Stimulated activated CD4-positive, alpha-beta T cell treated with anti-CD3 and anti-CD28 coated beads, Interleukin-2, amount 100 ng/mL, for 24 hours (primary cell): ENCODE measurements at places on chromosomes 5 and 9.

DNA sequence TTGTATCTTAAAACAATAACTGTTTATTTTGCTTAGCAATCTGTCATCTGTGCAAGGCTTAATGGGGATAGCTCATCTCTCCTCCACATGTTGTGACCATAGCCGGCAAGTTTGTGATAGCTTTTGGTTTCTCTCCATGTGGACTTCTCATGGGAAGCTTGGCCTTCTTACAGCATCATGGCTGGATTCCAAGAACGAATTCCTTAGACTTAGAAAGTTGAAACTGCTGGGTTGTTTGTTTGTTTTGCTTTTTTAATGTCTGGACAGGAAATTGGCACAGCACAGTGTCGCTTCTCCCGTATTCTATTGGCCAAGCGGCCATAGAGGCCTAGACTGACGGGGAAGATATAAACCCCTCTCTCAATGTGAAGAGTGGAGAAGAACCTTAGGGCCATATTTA, 61.0 kb upstream of the PRDM9 start:
- no peak for DNase-seq

DNA sequence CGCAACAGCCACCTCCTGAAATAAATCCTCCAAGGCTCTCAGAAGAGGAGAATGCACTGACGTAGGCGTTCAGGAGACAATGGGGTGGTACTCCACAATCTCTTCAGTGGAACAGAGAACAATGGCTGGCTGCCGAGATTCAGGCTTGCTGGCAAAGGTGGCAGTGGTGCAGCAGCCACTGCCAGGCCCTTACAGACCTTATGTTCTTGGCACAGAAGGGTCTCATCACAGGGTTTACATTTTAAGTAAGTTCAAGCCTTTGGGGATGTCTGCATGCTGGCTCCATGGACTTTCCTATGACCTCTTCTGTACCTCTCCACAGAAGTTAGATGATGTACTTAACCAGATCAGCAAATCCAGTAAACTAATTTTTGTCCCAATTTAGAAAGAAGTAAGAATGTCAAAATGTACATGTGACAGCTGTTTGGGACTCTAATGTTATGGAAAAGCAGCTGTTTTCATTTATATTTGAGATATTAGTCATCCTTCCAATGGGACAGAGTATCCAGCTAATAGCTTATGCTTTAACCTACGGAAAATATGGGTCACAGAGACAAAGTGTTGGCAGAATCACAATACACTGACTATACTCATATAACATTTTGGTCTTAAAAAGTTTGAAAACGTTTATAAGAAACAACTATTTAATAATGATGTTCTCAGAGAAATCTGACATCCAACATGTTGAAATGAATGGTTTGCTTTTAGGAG, 180.9 kb downstream of the MAPKAP1 start:
- DNase-seq = no peak

- no peak for DNase-seq
Measured at GRCh38 chr5:40678460-40679147, 1.1 kb upstream of the PTGER4 start.

GRCh38 chr5:11962122-11962521, 57.9 kb upstream of the CTNND2 start:
- DNase-seq = no peak

GRCh38 chr9:96412174-96412913, 5.8 kb downstream of the ZNF367 start:
- no peak for DNase-seq

DNA sequence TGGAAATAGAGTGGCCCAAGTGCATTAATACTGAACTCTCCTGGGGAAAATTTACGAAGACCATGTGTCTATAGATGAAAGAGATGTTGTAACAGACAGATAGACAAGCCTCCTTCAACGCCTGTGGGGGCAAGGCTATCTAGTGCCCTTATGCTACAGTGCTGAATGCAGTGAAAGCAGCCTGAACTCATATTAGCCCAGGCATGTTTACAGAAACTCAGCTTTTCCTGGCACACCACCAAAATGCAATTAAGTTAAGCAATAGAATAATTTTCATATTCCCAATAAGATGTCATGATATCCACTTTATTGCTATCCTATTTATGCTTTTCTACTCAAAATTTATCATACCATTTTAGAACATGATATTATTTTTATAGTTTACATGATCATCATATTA, 277.0 kb downstream of the DIRAS2 start:
- DNase-seq = no peak

GRCh38 chr9:135299651-135300345, 179.8 kb upstream of the PPP1R26 start:
- DNase-seq = no peak

GRCh38 chr9:133404454-133405002, 13.3 kb downstream of the REXO4 start:
- no peak for DNase-seq

DNA sequence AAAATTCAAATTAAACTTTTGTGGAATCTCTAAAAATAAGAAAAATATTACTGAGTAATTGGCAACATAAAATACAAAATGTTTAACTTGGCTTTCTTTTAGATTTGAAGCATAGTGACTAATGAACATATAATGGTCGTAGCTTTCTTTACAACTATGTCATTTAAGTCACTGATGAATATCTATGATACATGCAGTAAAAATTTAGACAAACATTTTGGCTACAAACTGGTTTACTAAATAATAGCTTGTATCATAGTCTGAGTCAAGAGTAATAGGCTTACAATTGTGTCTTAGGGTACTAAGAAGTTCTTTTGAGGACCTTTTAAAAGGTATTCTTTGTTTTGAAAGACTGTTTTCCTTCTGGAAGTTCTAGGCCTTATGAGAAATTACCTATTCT, 2.0 kb upstream of the APC start:
- DNase-seq = no peak

DNA sequence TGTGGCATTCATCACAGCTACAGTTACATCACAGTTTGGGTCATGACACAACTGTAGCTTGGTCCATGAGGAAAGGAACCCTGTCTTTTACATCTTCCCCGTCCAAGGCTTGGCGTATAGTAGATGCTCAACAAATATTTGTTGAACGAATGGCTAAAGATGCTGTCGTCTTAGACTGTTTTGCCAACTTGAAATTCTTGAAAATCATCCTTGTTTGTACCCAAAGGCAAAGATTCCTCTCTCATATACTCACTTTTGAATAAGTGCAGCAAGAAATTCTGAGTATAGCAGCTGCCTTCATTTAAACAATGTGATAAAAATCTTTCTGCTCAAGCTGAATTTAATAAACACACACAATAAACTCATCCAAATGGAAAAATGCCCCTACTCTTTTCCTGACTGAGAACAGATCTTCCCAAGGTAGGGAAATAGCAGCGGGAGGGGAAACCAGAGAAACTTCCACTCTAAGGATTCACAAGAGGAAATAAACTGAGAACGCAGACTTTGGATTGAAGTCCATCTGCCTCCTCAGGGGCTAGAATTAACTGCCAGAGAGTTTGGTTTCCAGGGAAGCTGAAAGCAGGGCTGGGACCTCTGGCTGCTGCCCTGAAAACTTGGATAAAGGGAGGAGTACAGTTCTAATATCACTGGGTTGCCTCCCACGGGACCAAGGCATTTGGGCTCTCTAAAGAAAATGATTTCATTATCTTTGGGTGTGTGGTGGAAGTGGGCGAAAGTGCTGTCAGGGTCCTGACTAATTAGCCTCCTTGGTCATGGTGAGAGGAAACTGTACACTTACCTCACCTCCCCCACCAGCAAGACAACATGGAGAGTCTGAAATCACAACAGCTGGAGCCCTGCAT, 99.1 kb downstream of the DPYSL3 start:
- no peak for DNase-seq

- DNase-seq = no peak
Measured at GRCh38 chr9:77514886-77515711, 133.0 kb downstream of the GNA14 start.

- DNase-seq = no peak
Measured at GRCh38 chr9:77290373-77290772, 113.0 kb downstream of the VPS13A start.

DNA sequence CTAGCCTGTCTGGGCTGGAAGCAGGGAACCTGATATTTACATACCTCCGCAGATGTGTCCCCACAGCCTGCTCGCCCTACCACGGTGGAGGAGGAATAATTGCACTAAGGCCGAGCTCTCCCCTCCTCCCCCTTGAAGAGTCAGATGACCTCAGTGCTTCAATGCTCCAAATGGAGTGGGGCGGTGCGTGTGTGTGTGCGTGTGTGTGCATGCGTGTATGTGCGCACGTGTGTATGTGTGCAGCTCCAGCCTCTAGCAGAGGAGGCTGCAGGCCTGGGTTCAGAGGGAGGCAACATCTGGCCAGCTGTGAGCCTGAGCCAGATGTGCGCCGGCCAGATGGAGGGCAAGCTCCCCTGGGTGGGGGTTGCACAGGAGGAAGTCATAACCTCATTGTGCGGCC, 90.5 kb downstream of the NRG2 start:
- DNase-seq = no peak

- DNase-seq = no peak
Measured at GRCh38 chr9:129933185-129934040, 98.2 kb downstream of the USP20 start.

- no peak for DNase-seq
Measured at GRCh38 chr5:139132515-139132914, 65.7 kb downstream of the SIL1 start.

GRCh38 chr5:81963544-81963943, 8.3 kb upstream of the ATG10 start:
- DNase-seq = no peak

DNA sequence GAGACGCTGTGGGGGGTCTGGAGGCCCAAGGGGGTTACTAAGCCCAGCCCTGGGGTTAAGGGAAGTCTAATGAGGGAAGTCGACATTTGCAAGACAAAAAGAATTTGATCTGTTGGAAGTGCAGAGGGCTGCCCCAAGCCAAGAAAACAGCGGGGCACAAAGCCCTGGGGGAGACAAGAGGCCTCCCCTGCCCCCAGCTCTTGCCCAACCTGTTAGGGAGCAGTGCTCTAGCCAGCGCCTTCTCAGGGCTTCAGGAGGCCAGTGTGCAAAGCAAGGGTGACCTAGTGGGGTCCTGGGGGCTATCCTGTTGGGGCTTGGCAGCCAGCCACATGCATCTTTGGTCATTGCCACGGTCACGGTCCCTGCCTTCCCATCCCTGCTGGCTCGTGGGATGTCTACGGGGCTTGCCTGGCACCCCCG, 25.2 kb downstream of the GFI1B start:
- DNase-seq = no peak

DNA sequence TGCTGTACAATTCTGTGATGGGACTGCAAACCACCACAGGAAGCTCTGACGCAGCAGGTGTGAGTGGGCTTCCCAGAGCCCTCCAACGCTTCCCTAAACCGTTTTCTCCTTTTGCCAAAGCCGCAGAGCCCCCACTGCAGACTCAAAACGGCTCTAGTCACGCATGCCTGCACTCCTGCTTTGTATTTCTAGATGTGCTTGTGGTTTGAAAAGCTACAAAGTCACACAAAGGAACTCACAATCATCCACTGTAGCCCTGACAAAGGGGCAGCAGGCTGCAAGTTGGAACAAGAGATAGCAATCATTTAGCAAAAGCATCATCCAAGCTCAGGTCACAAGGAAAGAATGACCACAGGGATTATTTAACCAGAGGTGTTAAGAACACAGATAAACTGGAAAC, 79.3 kb downstream of the PTPN3 start:
- no peak for DNase-seq

DNA sequence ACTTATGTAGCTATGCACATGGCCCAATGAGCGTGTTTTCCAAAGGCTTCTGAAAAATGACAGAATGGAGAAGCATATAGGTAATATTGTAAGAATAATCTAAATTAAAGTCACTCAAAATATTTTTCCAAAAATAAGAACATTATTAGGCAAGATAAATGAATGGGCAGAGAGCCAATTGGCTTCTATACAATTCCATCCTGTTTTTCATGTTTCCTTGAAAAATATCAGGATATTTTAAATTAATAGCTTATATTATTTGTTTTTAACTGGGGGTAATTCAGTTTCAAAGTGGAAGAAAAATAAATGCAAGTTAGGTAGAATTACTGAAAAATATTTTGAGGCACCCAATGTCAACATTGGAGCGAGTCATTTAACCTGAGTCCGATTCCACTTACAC, 183.5 kb downstream of the PLK2 start:
- no peak for DNase-seq

DNA sequence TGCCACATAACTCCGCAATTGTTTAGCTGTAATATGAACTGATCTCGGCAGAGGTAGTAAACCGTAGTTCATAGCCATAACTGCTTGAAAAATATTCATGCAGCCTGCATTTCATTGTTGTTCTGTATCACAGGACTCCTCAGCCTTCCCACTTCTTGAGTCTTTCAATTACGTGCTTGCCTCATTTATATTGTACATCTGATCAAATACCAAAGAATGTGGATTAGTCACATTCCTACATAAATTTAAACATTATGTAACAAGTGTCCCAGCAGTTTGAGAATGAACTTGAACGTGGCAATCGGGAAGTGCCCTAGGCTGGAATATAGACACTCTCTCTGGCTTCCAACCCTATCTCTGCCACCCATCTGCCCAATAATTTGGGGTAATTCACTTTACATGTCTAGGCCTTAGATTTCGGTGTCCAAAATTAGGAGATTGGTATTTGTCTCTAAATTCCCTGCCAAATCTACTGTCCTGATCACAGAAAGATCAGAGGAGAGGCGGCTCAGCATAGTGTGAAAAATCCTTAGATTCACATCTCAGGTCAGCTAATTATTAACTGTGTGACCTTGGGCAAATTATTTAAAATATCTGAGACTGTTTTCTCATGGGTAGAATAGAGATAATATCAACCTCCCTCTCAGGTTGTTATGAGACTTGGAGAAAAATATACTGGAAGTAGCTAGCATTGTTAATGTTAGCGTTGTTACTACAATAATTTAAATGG, 215.1 kb upstream of the RFX3 start:
- DNase-seq = no peak

DNA sequence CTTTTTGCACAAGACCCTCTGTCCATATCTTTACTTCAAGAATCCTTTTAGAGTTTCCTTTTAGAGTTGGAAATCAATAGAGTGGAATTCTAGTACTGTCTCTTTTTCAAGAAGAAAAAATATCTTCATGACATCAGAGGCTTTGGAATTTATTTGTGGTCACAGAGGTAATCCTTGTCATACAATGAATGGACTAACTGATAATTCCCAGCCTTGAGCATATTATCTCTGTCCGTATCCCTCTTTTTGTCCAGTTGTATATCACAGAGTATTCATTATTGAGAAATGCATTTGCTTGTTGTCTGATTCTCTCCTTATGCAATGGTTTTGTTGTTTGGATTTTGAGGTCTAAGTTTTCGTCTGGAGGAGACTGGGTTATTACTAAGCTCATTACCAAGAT, 82.0 kb upstream of the HAPLN1 start:
- DNase-seq = no peak

- no peak for DNase-seq
Measured at GRCh38 chr9:32957358-32957757, 44.1 kb downstream of the APTX start.
